ENCODE measurements at places on chromosomes 2 and 18.

DNA sequence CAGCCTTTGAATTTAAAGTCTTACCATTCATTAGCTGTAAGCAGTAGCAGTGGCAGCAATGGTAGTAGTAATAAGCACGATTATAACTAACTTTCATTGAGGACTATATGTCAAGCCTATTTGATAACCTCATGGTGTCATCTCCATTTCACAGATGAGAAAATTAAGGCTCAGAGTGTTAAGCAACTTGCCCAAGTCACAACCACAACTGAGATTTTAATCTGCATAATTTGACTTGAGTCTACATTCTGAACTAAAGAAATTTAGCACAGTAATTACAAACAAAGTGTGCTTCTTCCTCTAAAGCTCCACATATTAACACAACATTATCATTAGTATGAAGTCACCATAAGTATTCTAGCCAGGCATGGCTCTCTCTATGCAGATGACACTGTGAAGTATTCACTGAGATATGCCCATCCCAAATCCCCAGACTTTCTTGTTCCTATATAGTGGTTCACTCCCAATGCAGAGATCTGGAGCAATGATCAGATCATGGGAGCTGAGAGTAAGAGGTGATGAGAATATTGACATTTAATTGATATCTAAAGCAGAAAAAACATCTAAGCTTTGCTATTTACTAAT lies 120.2 kb downstream of the ATAD2B start:
- DNase-seq: no peak

DNA sequence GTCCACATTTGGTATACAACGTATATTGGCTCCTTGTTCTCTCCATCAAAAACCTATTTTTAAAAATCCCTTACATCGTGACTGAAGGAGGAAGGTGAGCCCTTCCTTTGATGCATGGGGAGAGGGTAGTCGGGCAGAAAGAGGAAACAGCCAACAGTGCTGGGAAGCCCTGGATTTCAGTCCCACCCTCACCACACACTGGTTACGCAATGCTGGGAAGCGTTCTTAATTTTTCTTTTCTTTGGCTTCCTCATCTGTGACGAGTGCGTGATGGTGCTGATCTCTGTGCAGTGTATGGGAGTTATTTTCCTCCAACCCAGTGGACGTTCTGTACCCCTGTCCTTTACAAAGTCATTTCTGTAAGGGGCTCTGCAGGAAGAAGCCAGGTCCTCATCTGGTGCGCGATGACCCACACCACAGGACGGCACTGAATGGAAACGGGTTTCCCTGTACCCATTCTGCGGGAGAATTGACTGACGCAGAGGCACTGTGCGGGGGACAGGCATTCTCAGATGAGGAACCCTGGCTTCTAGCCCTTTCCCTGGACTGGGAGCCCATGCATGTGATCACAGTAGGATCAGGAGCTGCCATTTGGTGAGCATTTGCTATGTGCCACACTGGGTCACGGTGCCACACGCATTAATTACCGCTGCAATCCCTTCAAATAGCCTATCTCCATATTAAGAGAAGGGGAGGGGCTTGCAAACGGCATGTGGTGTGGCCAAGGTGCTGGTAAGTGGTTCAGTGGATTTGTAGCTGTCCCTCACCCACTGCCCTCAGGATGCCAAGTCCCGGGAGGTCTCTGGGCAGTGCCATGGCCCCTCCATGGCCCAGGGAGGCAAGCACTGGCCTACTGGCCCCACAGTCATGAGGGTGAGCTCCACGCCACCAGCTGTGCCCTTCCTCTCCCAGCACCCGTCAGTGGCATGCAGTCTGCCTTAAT lies 4.3 kb downstream of the COLEC11 start:
- DNase-seq: no peak

GRCh38 chr2:72949642-72950041 lies 32.3 kb downstream of the EMX1 start:
- no peak for DNase-seq

DNA sequence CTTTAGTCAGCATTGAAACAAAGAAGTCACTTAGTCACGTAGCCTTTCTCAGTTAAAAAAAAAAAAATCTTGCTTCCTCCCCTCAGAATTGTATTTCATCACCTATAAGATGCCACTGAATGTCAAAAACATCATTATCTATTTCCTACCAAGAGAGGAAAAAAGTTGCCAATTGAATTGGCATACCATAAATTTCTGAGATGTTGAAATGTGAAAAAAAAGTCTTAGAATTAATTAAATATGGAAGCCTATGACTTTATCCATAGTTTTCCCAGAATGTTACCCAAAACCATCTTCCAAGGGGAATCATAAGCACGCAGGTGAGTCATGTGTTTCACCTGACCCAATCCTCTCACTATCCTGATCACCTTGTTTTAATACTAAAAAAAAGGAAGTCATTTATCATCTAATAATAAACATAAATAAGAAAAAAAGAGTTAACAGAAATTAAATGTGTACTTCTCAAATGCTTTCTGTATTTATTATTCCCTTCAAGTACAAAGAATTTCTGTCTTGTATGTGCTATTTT lies 205.7 kb downstream of the TCF4 start:
- DNase-seq: no peak

GRCh38 chr2:190882411-190882766 lies 1.8 kb downstream of the GLS start:
- DNase-seq: no peak

DNA sequence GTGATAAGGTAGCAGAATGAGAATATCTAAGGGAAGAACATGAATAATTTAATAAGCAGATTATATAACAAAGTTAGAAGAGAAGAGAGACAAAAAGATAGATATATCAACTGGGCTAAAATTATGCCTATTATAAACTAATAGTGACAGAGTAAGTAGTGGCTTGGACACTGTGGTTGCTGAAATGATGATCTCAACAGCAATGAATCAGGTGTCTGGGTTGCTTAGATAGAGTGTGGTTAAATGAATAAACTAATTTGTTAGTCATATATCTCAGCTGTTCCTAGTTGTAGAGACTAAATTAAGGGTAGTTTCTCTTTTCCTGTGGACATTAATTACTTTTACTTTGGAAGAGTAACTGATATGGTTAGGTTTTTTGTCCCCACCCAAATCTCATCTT lies 1485.4 kb upstream of the CELF4 start:
- no peak for DNase-seq

DNA sequence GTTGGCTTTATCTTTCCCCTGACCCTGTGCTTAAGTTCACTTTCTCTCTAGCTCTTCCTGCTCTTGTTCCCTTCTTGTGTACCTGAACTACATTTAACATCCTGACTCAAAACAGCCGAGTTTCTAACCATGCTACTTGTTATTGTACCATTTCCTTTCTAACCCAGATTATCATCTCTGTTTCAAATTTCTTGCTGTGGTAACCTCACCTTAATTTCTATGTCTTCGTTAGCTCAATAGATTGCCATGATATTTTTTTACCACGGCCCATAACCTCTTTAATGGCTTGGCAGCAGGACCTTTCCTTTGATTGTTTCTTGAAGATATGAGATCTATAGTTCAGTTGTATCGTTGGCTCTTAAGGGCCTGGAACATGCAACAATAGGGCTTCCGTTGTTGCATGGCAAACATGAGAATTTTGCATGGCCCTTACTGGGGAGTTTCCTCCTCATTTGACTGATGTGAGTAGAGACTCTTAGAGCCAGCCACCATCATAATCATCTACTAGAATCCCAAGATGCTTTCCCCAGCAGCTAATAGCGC lies 11.1 kb downstream of the CFAP36 start:
- DNase-seq: no peak

- DNase-seq: peak; percentile 87
Observed at GRCh38 chr2:17518212-17519154, at the start of gene RAD51AP2. RAD51AP2 (minus strand) TSS chr2:17518440; CDS start chr2:17518415, 25 bp downstream.

All from NCI-H2227 treated with DMSO at 0.1 percent for 48 hours (cell line).